ENCODE measurements at places on chromosomes 1 and 21. TPM values are rescaled to one million over a fixed set of nuclear protein-coding genes. Genes with fewer than 3 reads are reported as not detected.
A peak's percentile ranks its signal among the peaks of the same experiment; 100 is the strongest.

RAB3B gene
- 0.05 TPM for total RNA-seq

RGSL1 gene
- not detected for total RNA-seq

- no peak for DNase-seq
Measured at GRCh38 chr1:103942029-103942428, 192.3 kb downstream of the AMY1C start.

- no peak for DNase-seq
Measured at GRCh38 chr1:91792489-91793071, 93.4 kb downstream of the TGFBR3 start.

BEST4 gene
- total RNA-seq, result 0.49 TPM

GRCh38 chr1:31723828-31724359 is 20.1 kb upstream of the COL16A1 start:
- DNase-seq, result peak; percentile 86

LCE2A gene
- not detected for total RNA-seq

DNA sequence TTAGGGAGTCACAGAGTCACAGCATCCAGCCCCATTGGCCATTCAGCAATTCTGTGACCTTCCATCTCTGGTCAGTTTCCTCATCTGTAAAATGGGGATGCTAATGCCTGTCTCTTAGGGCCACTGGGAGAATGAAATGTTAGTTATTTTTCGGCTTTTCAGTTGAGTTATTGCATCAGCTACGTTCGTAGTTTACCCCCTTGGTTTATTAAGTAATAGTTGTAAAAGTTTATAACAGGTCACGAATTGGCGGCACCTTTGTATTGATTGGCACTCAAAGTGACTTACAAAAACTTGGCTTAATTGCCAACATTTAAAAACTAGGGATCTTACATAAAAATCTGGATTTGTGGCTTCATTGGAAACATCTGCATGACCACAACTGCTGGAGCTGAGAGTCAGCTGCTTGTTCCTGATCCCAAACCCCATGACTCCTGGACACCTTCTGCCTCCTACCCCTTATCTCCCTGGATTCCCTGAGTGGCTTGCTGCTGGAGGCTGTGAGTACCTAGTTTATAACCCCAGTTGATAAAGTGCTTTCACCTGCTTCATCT is 23.0 kb upstream of the SLC1A7 start:
- no peak for DNase-seq

DNA sequence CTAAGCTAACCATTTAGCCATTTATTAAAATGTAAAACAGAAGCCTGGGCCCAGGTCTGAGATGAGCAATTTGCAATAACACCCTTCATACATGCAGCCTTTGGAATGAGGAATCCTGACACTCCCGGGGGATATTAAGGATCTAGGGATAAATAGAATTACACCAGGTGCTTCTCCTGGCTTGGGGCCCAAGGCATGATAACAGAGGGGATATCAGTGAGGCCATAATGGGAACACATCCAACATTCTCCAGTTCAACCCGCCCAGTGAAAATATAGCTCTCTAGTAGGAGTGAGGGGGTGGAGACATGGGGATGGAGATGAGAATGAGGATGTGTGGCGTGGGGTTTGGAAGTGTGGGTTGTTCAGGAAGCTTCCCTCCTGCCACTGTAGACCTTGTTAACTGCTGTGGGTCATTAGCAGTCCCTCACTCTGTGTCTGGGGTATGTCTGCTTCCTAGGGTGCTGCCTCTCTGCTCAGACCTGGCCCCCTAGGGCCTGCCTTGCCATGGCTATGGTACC is 57.9 kb upstream of the KANK4 start:
- no peak for DNase-seq

FLG2 gene
- not detected for total RNA-seq

ZFP69 gene
- total RNA-seq, result 2.2 TPM

GRCh38 chr1:22832414-22832786 is 121.8 kb downstream of the EPHB2 start:
- no peak for DNase-seq

CFAP107 gene
- not detected for total RNA-seq

DNA sequence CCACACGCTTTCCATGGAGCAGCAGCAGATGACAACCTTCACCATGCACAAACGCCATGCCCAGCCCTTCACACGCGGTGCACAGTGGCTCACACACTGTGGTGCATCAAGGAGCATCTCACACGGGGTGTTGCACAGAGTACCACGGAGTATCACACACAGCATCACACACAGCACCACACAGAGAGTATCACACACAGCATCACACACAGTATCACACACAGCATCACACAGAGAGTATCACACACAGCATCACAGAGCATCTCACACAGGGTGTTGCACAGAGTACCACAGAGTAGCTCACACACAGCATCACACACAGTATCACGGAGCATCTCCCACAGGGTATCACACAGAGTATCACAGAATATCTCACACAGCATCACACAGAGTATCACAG is 122.2 kb upstream of the RAB4A start:
- no peak for DNase-seq

- DNase-seq, result no peak
Measured at GRCh38 chr1:14980621-14981218, 172.8 kb upstream of the TMEM51 start.

GRCh38 chr1:116521186-116521585 is 49.6 kb downstream of the CD58 start:
- DNase-seq, result peak; percentile 61

C1orf53 gene
- total RNA-seq, result 10.7 TPM

DNA sequence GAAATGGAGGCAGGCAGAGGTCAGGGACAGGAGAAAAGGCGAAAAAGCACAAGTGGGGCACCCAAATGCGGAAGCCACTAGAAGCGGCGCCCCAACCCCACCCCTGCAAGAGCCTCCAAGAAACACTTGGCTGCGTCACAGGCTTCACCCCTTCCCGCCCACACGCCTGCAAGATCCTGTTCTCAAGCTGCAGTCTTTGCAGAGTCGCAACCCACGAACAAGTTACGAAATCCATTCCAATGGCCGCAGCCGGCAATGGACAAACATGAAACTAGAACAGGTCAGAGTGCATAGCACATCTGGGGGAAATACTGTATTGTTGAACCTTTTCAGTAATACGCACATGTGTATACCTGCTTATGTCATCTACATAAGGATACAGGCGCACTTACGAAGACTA is 103.6 kb downstream of the PSMG1 start:
- DNase-seq, result peak; percentile 76

- no peak for DNase-seq
Measured at GRCh38 chr1:82587371-82587770, 786.6 kb downstream of the ADGRL2 start.

DNA sequence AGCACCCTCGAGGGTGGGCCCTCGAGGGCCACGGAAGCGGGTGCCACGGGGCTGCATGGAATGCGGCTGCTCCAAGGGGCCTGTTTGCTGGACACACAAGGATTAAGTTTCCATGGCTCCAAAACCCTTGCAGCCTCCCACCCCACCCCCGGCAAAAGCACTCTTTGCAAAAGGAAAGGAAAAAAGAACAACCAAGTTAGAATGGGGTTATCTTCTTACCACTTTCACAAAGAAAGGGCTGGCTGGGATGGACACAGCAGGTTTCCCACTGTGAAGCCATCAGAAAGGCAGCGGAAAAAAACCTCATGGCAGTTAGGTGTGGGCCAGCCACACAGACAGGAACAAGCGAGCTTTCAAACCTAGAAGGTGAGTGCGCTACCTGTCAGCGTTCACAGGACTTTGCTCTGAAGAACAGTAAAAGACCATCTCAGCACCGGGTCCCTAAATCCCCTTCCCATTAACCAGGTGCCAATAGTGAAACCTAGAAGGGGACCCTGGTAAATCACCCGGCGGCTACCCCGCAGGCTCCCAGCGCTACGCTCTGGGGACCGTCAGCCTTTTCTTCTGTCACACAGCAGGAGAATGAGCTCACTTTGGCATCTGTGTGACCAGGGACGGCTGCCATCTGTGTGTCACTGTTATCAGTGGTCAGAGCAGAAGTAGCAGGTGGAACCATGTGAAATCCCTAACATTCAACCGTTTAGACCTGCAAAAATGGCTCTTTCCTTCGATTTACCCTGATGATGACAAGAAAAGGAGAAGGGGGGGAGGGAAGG is 93.0 kb downstream of the SIM2 start:
- DNase-seq, result no peak

DNA sequence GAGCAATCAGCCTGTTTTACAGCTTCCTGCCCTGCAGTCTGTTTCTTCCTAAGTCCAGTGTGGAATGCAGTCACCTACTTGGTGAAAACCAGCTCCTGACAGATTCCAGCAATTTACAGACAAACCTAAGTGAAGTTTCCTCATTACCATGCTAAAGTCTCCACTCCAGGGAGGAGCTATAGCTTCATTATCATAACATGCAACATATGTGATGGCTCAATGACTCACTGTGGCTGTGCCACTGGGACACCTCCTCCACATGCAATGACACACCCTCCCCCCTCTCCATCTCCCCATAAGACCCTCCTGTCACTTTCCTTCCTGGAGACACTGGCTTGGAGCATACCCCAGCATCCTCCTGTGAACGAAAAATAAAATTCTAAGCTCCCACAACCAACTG is 125.2 kb downstream of the MAP3K21 start:
- DNase-seq, result no peak

OLFML2B gene
- total RNA-seq, result not detected

DNA sequence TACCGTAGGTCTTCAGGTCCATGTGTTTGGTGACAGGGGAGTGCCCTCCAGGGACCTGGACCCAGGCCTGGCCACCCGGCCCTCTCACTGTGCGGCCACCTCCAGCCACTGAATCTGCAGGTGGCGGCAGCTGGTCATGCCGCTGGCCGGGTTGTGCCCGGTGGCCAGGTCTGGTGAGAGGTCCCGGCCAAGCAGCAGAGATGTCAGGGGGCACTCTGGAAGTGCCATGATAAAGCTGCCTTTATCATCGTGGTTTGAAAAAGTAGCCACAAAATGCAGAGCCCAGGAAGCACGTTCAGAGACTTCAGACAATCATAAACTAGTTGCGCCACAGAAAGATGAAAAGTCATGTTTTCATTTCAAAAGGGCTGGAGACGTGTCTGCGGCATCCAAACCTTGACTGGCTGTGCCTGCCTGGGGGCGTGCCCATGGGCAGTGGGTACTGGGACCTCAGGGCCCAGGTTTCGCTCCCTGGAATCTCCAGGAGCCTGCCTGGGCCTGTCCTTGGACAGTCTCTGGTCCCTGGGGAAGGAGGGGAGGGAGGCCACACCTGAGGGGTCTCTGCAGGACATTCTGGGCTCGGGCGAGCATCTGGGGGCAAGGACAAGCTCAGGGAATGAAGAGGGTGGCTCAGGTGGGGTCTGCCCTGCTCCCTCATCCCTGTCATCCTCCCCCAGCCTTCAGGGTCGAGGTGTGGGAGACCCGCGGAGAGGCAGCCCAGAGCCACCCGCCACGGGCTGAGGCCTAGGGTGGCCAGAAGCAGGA is 44.9 kb downstream of the COL18A1 start:
- DNase-seq, result no peak

DNA sequence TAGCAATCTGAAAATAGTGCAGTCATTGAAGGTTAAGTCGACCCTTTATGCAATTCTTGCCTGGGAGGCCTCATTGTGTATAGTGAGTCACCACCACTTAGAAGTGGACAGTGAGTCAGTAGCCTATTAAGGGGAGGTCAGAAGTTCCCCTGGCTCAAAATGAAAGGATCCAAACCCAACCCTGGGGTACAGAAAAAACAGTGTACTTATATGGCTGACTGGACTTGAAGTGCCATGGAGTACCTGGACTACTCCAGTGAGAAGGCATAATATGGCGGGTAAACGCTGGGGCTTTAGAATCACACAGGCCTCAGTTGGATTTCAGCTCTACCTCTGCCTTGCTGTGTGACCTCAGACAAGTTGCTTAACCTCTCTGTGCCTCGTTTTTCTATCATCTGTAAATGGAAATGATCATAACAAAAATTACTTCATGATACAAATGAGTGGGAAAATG is 2.2 kb upstream of the BCL9 start:
- peak; percentile 96 for DNase-seq

DNA sequence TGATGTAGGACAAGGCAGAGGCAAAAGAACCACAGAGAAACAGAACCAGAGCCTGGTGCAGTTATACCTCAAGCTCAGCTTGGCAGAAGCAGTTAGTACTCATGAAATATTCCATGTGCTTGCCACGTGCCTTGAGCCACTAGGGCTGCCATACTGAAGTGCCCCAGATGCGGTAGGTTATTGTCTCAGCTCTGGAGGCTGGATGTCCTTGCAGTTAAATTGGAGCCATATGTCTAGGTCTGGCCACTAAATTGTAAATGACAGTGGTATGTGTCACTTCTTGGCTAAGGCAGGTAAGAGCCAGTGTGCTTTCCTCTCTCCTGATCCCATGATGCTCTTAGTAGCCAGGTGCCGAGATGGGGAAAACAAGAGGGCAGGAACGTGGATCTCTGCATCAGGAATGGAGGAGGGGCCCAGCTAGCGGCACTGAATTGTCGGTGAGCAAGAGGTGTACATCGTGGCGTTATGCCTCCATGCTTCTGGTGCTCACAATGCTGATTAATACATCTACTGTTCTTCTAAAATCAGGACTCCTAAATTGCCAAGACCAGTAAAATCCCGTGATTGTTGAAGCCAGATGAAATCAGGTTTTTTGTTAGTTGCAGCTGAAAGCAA is 73.5 kb downstream of the PSMG1 start:
- DNase-seq, result no peak

- DNase-seq, result no peak
Measured at GRCh38 chr1:202133001-202133400, 10.3 kb downstream of the GPR37L1 start.

COL6A1 gene
- 3.2 TPM for total RNA-seq

DNA sequence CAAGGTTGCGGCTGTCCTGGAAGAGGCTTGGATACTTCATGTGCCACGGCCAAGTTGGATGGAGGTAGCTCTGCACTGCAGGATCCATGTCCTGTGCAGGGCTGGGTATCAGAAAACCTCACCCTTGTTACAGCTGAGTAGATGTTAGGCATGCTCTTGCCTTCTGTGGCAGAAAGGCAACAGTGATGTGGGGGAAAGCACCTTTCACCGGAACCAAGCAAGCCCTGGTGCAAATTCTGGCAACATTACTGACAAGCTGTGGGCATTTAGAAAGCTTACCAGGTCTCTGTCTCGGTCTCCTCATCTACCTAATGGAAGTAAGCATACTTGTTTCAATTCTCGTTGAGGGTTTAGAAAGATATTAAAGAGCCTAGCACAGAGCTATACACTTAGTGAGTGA is 14.5 kb upstream of the CDCA8 start:
- DNase-seq, result no peak

- DNase-seq, result no peak
Measured at GRCh38 chr1:16064536-16065268, 8.7 kb downstream of the FAM131C start.

GRCh38 chr1:160460214-160460642 is 59.9 kb downstream of the VANGL2 start:
- DNase-seq, result no peak

DNA sequence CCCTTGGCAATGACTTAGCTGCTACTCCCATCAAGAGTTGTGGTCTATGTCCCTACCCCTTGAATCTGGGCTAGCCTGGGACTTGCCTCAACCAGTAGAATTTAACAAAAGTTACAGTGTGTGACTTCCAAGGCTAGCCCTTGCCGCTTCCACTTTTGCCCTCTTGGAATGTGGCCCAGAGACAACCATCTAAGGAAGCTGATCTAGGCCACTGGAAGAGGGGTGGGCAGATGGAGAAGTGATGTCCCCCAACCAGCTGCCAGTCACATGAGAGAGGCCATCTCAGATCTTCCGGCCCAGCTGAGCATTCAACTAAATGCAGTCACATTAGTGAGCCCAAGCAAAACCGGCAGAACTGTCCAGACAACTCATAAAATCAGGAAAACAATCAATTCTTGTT is 115.1 kb downstream of the TOMM20 start:
- DNase-seq, result no peak
